ENCODE measurements at places on chromosomes 2 and 18.

- no peak for DNase-seq
Observed at GRCh38 chr18:31498574-31499524, 872 bp downstream of the DSG2 start.

DNA sequence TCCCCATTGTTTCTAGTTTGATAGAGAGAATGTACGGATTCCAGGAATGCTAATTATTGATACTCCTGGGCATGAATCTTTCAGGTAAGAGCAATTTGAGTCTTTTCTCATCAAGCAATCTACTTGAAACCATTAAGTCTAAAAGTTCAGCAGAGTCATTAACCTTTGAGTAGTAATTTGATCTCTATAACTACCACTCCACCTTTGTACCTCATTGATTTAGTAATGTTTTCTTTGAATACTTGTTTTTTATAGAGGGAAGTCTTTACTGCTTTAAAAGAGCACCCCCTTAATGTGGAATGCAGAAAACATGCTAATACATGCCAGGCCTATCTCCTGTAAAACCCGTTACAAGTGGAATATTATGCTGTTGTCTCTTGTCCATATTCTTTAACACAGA, 45.0 kb downstream of the EIF5B start:
- DNase-seq = no peak

- DNase-seq = no peak
Observed at GRCh38 chr2:142061733-142062132, 69.1 kb downstream of the LRP1B start.

DNA sequence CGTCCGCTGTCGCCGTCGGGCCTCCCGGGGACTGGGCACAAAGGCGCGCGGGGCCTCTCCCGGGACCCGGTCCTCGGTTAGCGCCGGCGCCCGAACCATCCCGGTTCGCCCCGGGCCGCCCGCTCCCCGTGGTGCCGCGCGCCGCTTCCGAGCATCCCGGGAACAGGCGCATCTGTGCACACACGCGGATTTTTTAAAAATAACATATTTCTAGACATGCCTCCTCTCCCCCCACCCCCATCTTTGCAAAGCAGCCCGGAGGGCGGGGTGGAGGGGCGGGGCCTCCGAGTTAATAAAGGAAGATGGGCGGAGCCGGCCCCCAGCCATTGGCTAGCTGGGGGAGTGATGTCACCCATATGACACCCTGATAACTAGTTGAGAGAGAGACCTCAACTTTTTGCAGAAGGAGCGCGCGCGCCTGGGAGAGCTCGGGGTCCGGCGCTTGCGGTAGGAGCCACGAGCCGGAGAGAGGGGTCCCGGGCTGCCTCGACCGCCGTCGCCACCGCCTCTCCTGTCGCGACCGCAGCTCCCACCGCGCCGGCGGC, at the start of gene SOX11:
Gene SOX11 (plus strand): TSS at position 400 of the 545 bp plus-strand sequence. CDS start 338 bp downstream, outside the sequence.
- DNase-seq = peak; percentile 92

DNA sequence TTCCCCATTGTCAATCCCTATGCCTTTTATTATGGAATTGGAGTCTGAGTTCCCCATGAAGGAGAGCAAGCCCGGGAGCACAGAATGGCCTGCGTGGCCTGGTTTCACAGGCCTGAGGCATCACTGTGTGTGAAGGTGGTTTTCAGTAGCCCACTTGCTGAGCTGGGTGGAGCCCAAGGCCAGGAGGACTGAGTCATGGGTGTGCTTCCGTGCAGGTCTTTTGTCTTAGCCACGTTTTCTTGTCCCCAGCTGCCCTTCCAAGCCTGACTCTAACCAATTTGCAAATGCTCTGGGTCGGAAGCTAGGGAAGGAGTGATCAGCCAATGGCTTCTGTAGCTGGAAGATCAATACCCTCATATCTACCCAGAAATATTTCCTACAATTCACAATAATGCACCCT, 119.2 kb downstream of the MAPK4 start:
- DNase-seq = no peak

GRCh38 chr2:167420211-167420610, 531.9 kb downstream of the XIRP2 start:
- DNase-seq = peak; percentile 17

Data from renal cortex interstitium (tissue), 15 donors.